ENCODE measurements at places on chromosomes 3 and 15. TPM values are rescaled to one million over a fixed set of nuclear protein-coding genes. Genes with fewer than 3 reads are reported as not detected.

Gene RETNLB
- total RNA-seq, result not detected

Gene APBA2
- total RNA-seq, result 155 TPM

Gene LRRC34
- total RNA-seq, result 21.1 TPM

Gene SOX14
- 0.73 TPM for total RNA-seq

Gene GNB4
- 58.7 TPM for total RNA-seq

Gene DCLK3
- total RNA-seq, result 3.6 TPM

Gene OR5K2
- not detected for total RNA-seq

Gene TERC
- 66.4 TPM for total RNA-seq

Gene SERPINI1
- total RNA-seq, result 36.5 TPM

Gene TSEN2
- 36.0 TPM for total RNA-seq

Gene PIGZ
- 3.1 TPM for total RNA-seq

Gene OR5H1
- total RNA-seq, result not detected

Gene NR2F2
- 22.8 TPM for total RNA-seq

Gene CLDN16
- not detected for total RNA-seq

Gene FLNB
- total RNA-seq, result 57.6 TPM

Gene TMC3
- total RNA-seq, result 0.09 TPM

Gene LRRIQ4
- total RNA-seq, result 1.3 TPM

Gene SH2D7
- total RNA-seq, result not detected

Gene SLC6A1
- 167 TPM for total RNA-seq

Gene MORC1
- total RNA-seq, result 0.36 TPM

Gene GPR15
- total RNA-seq, result not detected

Gene CILP
- total RNA-seq, result 0.27 TPM

Gene KBTBD12
- 1.5 TPM for total RNA-seq

Gene MNS1
- total RNA-seq, result 3.9 TPM

Gene GMPPB
- 9.4 TPM for total RNA-seq

Gene CHST2
- 24.8 TPM for total RNA-seq
